ENCODE measurements at places on chromosomes 3 and 15.
A peak's percentile ranks its signal among the peaks of the same experiment; 100 is the strongest.

DNA sequence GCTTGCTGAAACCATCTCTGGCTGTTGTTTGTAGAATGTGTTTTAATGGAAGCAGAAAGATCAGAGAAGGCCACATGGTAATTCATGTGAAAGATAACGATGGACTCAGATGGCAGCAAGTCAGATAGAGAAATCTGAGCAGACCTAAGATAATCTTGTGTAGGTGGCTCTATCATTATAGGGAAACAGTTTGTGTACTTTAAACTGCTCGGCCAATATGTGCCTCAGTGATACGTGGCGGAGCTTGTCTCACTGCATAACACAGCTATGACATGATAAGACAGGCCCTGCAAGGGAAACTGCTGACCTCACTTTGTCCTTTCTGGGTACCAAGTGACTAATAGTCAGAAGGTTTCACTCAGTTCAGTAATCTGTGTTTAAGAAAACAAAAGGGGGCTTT, 51.0 kb downstream of the MME start:
- DNase-seq = no peak

DNA sequence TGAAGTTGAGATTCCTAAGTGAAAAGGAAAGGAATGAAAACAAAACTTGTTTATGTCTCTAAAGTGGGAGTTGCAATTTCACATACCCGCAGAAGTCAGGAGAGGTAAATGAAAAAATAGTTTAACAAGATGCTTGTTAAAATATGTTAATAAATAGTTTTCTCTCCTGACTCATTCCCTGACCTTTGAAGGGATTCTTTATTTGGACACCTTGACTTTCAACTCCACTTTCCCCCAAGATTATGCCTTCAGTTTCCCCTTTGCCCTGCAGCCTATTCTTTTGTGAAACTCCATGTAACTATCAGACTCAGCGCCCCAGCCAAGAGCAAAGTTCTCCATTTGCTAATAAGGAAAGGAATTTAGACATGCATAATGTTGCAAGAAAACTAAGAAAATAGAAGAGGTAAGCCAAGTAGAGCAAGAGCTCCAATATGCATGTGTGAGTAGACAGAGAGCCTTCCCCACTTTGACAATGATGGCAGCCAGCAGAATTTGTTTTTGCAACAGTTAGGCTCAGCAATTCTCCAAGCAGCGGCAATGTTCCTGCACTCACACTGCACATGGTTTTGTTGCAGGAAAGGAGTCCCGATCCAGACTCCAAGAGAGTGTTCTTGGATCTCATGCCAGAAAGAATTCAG, 61.2 kb downstream of the CD200 start:
- no peak for DNase-seq

DNA sequence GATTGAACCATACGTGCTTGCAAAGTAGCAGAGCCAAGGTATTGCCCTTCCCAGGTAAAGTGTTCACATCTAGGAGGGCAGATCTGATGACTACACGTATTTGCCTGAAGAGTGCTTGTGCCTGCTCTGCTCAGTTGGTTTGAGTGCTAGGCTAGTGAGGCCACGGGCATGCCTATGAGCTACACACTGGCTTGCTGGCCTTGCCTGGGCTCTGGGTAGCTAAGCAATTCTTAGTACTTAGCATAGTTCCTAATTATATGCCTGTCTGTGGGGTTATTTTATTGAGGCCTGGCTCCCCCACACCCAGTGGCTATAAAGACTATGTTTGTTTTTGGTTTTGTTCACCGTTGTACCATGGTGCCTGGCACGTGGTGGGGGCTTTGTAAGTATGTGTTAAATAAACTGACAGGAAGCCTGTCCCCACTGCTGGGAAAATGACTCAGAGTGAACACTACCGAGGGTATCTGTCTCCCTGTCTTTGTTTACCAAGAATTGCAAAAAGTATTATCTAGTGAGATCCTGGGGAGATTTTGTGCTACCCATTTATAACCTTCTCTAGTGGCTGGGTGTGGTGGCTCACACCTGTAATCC, 72.1 kb upstream of the ETV5 start:
- no peak for DNase-seq

GRCh38 chr3:15268033-15268631, 62.1 kb downstream of the CAPN7 start:
- DNase-seq = peak; percentile 84

DNA sequence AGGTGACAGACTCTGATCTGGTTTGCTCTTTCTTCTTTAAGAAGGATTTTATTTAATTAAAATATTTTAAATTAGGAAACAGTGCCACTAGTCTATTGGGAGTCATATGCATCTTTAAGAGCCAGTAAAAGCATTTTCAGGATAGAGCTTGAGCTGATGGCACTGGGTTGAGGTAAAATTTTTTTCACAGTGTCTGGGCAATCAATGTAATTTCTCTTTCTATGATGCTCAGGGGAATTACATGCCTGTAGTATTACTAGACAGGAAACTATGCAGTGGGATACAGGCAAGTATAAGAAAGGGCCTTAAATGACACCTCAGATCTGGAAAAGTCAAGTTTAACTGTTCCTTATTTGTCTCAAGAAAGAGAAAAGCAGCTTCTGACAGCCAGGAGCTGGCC, 76.4 kb downstream of the GAP43 start:
- DNase-seq = no peak

DNA sequence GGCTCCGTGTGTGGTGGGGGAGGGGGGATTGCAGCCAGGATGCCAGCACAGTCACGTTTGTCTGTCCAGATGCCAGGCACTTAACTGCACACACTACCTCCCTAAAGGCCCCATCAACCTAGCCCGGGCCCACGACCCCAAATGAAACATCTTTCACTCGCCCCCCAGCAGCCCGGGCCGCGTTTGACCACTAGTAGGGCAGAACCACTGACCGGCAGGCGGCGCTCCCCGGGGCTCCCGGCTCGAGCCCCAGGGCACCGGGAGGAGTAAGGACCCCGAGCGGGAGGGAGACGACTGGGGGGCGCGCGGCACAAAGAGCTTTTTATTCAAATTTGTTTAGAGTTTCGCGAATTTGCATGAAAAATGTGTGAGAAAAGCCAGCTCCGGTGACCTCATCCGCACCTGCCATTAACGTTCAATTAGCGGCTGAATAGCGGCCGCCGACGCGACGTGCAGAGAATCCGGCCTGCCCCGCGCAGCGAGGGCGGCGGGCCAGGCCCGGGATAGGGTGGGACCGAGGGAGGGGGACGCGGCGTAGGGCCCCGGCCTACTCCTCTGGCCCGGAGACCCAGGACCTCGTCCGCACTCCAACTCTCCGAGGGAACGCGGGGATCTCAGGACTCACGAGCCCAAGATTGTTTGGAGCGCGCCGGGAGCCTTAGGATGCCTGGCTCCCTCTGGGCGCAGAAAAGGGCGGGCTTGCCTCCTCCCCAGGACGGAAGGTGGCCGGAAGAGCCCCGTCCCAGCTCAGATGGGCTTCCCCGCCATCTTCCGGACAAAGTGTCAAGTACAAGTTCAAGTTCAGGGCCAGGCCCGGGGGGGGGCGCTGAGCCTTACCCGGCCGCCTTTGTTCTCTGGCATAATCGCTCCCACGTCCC, 64.9 kb upstream of the POLG start:
- no peak for DNase-seq

GRCh38 chr15:56307180-56307579, 58.0 kb upstream of the TEX9 start:
- DNase-seq = no peak

- DNase-seq = no peak
Observed at GRCh38 chr3:56747150-56747549, 54.6 kb downstream of the ARHGEF3 start.

DNA sequence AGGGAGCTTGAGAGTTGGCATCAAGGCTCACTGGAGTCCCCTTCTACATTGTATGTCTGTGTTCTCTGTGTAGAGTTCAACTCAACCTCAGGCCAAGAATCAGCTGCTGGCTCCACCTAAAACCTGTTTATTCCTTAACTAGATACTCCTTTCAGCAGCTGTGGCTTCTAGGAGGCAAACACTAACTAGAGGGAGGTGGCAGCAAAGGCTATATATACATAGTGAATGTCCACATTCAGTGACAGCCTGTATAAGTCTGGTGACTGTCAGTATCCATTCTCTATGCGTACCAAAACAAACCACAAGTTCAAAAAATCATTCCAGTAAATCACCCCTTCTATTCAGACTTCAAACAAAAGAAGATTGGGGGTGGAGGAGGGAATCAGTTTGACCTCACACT, 184.3 kb downstream of the CDIN1 start:
- DNase-seq = no peak

DNA sequence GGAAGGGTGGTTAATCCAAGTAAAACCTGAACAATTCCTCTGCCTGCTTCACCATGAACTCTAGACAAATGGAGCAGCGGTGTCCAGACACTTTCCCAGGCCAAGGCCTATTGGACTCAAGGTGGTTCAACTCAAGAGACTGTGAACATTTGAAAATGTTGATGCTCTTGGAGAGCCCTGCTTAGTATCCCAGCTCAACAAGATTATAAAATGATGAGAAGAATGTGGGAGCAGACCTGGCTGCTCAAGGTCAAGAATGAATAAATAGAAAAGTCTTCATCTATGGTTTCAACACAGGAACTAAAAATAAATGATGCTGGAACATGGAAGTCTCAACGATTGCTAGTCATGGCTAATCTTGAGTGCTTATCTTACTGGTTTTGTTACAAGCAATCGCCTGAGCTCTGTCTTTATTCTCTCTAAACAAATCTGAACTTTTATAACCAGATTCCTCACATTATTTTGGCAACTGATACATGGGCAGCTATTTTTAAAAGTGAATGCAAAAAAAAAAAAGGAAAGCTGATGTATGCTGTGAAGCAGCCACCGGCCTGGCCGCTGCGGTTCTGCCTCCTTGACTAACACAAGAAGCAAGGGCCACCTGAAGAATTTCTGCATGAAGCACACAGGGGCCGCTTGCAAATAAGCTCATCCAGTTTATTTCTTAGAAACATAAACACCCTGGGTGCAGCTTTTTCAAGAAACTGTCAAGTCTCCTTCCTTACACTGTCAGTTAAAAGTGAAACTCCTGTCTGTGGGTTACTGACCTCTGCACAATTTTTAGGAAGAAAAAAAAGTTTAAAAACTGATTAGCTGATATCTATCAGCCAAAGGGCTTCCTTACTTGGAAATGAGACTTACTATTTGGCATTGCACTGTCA, 120.1 kb upstream of the ARHGEF3 start:
- DNase-seq = no peak

GRCh38 chr3:57958642-57959422, 49.4 kb upstream of the FLNB start:
- DNase-seq = no peak

DNA sequence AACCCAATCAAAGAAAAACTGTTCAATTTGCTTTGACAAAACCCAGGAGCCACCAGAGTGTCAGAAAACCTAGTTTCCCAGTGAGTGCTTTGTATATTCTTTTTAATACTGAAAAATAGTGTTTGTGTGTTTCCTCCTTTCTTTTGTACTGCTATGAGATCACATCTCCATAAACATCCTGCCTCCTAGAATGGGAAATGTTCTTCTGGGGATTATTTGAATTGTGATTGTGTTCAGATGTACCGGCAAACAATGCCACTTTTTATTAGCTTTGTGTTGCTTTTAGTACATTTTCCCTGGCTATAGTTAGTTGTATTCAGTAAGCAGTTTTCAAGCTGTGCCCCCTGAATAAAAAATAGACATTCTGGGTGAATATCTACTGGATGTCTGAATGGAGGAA, 148.0 kb upstream of the NR2E3 start:
- DNase-seq = no peak

GRCh38 chr3:101478980-101479379, 34.0 kb downstream of the SENP7 start:
- no peak for DNase-seq

GRCh38 chr3:131431754-131432153, 50.2 kb downstream of the NUDT16 start:
- DNase-seq = no peak

GRCh38 chr3:106213954-106214353, 345.1 kb upstream of the CBLB start:
- no peak for DNase-seq

GRCh38 chr15:72912996-72913395, 129.4 kb upstream of the ADPGK start:
- no peak for DNase-seq

- DNase-seq = no peak
Observed at GRCh38 chr15:96066852-96067495, 263.5 kb upstream of the NR2F2 start.

- no peak for DNase-seq
Observed at GRCh38 chr15:61938249-61938648, 122.0 kb downstream of the VPS13C start.

DNA sequence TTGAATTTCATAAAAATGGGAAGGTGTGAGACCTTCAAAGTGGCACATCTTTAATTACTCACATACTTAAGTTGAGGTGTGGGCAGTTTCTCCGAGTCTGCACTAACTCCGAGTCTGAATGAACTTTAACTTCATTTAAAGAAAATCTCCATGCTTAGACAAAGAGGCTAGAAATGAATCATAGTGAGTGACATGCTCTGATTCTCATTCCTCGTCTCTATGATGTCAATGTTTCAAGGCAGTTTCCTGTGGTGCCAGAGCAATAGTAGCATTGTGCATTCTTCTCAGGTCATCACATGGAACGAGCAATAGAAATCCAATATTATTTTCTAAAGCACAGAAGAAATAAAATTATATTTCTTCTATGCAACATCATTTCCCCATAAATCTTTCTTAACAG, 224.8 kb downstream of the KCNMB2 start:
- no peak for DNase-seq

DNA sequence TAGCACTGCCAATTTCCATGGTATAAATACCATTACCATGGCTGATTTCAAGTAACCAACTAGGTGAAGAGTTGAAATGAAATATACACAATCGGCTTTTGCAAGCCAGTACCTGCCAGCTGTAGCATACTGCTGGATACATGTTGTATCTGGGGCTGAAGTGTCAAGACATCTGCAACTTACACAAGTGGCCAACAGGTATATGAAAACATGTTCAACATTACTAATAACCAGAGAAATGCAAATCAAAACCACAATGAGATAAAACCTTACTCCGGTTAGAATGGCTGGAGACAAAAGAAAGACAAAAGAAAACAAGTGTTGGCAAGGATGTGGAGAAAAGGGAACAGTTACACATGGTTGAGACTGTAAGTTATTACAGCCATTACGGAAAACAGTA, 11.6 kb downstream of the ATOSA start:
- DNase-seq = no peak

- DNase-seq = no peak
Observed at GRCh38 chr3:99637368-99638111, 854 bp upstream of the COL8A1 start.

DNA sequence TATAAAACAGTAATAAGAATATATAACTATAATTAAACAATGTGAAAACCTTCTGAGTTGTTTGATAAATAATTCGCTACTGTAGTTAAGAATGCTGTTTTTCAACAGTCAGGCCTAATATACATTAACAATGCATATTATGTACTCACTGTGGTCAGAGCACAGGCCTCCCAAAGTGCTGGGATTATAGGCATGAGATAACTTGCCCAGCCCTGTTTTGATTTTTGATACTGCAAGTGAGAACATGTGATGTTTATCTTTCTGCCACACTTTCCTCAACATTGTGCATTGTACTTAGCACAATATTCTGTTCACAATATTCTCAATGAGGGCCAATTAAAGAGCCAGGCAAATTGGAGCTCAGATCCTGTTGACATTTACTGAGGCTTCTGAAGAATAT, 274.5 kb upstream of the RARB start:
- no peak for DNase-seq

GRCh38 chr3:49591615-49592014, 37.3 kb downstream of the BSN start:
- no peak for DNase-seq
